Myocyte (in vitro differentiated cells): ENCODE measurements at places on chromosomes 3 and 15.

DNA sequence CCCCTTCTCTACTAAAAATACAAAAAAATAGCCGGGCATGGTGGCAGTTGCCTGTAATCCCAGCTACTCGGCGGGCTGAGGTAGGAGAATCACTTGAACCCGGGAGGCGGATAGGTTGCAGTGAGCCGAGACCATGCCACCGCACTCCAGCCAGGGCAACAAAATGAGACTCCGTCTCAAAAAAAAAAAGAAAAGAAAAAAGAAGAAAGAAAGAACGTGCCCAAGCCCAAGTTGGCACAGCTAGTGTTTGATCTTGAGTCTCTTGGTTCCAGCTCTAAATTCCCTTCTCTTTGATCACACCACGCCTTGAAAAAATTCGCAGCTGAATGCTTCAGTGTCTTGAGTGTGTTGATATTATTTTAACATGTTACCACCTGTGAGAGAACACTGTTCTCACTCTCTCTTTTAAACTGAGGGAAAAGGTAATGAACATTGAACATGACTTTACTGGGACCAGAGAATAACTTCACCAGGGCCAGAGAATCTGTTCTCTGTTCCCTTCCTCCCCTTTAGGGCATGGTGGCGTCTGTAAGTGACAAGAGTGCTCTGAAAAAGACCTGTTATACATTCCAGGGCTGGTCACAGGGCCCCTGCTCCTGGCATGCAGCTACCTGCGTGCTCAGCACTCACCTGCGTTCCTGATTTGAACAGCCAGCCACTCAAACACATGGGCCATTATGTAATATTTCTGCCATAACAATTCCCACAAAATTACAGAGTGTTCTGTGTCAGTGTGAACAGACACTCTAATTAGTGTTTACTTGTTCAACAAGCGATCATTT lies 19.0 kb downstream of the SLCO3A1 start:
- no peak for DNase-seq

- DNase-seq = peak; percentile 31
Observed at GRCh38 chr3:127987309-127987995, 64.8 kb upstream of the SEC61A1 start.

DNA sequence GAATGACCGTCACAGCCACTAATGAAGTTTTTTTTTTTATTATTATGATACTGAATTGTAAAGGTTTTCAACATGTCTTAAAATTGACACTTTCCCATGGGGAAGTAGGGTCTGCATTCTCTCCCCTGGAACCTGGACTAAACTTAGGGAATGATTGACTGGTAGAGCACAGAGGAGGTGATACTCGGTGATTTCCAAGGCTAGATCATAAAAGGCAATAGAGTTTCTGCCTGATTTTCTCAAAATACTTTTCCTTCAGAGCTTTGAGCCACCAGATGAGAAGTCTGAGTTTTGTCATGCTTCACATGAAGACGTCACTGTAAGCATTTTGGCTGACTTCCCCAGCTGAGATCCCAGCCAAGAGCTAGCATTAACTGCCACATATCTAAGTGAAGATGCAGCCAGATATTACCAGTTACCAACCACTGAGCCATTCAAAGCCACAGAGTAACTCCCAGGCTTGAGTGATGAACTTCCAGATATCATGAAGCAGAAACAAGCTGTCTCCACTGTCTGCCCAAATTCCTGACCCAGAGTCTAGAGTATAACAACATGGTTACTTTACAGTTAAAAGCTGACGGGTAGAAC lies 105.8 kb downstream of the LSAMP start:
- no peak for DNase-seq

DNA sequence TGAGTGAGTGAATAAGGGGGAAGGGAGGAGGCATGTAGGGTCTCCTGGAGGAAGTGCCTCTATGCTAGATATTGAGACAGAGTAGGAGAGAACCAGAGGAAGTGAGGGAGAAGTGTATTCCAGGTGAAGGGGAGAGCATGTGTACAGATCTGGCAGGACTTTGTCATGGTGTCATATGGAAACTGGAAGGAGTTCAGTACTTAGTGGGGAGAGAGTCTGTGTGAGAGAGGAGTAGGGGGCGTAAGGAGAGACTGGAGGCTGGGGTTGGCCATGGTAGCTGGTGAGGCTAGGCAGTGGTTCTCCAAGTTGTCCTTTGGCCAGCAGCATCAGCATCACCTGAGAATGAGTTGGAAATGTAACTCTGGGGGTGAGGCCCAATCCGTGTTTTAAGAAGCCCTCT lies 29.6 kb upstream of the EPHB1 start:
- DNase-seq = no peak

- no peak for DNase-seq
Observed at GRCh38 chr15:90458061-90458460, 70.0 kb downstream of the IQGAP1 start.

DNA sequence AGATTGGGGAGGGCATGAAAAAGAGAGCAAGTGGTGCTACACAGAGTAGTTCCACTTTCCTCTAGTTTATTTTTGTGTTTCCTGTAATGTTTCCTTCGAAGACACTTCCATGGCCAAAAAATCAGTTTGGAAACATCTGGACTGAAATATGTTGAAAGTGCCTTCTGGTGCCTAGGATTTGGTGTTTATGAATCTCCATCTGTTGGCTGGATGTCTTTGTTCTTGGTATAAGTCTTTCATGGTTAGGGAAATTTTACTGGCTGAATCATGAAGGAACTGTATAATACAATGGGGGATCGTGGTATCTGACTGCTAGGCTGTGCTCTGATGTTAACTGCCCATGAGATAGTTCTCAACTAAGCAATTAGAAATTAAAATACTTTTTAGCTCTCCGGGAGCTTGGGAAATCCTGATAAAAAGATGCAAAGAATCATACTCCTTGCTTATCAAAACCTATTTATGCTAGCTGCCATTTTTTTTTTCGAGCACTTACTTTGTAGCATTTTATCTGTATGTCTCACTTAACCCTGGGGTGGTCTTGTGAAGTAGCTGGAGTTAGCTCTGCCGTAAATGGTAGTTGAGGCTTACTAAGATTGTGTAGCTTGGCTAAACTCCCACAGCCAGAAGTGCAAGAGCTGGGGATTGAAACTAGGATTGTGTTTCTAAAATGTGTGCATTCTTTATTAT lies 21.9 kb downstream of the AKAP13 start:
- no peak for DNase-seq

DNA sequence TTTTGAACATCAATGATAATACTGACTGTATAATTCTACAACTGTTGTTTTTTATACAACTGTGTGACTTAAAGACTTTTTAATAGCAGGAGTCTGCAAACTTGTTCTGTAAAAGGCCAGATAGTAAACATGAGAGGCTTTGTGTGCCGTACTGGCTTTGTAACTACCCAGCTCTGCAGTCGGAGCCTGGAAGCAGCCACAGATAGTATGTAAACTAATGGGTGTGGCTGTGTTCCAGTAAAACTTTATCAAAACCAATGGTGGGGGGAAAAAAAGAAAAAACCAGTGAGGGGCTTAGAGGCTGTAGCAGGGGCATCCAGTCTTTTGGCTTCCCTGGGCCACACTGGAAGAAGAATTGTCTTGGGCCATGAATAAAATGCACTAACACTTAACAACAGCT lies 11.9 kb downstream of the ASB7 start:
- no peak for DNase-seq

DNA sequence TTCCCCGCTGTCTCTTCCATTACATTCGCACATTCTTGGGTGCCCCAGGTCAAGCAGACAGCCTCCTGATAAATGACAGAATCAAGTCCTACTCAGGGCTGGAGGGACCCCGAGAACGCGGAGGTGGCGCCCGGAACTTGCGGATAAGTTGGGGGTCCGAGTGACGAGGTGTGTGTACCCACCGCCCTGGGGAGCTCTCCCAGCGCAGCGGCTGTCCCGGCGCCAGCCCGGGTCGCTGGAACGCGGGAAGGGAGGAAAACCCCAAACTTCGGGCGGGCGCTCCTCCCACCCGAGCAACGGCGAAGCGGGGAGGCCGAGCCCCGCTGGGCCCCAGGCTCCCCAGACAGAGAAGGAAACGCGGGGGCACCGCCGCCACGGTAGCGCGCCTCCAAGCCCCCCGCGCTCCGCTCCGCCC lies 550 bp downstream of the CLN6 start:
- DNase-seq = no peak

GRCh38 chr15:40248006-40248783 lies 9.3 kb downstream of the PAK6 start:
- DNase-seq = no peak

GRCh38 chr3:149475451-149476060 lies 1.1 kb downstream of the TM4SF4 start:
- DNase-seq = no peak

- DNase-seq = no peak
Observed at GRCh38 chr15:64583519-64583918, 123.1 kb downstream of the ZNF609 start.

DNA sequence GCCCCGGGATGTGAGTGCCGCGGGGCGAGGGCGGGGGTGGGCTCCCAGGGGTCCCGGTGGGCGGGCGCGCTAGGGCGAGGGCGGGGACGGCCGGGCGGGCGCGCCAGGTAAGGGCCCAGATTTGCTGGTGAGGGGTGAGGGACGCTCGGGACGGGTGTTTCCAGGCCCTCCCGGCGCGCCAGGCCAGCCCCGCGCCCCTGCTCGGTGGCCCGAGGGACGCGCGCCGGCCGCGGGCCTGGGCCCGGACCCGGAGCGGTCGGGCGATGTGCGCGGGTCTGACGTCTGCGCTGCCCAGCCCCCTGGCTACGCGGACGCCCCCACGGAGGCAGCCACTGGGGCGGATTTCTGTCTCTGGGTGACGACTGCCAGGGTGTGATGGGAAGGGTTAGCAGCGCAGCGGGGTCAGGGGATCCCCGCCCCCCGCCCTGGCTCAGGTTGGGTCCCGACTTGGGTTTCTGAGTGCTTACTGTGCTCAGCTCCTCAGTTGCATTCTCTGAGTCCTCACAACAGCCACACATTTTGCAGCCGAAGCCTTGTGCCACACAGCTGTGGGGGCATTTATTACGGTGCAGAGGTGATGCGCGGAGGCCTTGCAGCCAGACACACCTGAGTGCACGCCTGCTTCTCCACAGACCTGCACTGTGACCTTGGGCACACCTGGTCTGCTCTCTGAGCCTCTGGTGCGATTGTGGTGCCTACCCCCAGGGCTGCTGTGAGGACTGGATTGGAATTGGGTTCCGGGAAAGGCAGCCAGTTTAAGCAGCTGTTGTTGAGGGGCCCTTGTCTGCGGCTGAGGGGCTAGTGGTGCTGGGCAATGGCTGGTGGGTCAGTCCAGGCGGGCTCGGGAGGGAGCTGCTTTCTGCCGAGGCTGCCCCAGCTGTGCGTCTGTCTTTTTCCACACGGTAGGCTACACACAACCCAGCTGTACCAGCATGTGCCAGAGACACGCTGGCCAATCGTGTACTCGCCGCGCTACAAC lies 523 bp downstream of the HDAC11 start:
- DNase-seq = no peak

GRCh38 chr3:102885289-102885688 lies 450.5 kb downstream of the ZPLD1 start:
- no peak for DNase-seq

DNA sequence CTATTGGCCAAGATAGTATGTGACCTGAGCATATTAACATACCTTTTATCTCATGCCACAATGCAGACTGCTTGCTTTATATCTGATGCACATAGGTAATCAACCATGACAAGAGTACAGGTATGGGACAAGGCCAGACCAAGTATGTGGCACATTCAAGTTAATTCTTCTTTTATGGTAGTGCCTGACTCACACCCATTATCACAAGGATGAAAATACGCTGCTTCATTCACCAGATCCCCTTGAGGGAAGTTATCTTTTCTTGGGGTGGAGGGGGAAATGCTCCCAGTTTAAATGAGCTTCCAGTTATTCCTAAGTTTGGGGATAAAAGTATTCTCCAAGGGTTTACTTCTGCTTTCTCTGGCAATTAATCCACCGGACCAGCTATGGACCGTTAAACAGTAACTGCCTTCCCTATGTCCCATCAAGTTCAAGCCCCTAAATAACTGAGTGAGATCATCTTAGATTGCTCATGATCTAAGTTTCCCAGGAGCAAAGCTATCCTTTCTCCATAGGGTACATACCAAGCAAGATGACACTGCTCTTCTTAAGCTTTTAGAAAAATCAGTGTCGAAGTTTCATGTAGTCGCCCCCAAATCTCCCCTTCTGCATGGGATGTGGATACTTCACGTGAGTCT lies 1.9 kb downstream of the COL8A1 start:
- DNase-seq = no peak

DNA sequence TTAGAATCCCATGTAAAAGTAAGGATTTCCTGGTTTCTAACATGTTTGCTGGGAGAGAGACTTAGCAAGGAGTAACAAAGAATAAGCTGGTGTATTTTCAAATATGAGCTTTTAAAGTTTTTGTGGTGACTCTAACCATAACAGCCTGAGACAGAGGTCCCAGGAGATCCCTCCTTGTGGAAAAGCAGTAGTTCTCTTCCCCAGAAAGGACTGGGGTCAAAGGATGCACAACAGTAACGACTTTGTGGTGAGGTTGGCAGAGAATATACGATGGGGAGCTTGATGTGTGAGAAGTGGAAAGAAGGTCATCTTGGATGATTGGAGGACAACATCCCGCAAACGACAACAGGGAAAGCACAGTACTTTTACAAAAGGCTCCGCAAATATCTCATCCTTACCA lies 38.2 kb downstream of the ABHD5 start:
- peak; percentile 36 for DNase-seq

DNA sequence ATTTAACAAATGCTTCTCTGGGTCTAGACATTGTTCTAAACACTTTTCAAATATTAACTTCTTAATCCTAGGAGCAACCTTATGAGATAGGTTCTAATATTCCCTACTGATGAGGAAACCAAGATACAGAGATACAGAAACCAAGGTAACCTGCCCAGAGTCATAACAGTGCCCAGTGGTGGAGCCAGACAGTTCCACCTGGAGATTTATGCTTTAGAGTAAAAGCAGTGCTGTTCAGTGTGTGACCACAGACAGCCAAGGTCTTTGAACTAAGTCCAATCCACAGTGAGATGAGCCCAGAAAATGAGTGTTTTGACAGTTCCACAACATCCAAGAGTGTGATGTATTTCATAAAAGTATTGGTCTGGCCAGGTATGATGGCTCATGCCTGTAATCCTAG lies 105.2 kb upstream of the UMPS start:
- no peak for DNase-seq

DNA sequence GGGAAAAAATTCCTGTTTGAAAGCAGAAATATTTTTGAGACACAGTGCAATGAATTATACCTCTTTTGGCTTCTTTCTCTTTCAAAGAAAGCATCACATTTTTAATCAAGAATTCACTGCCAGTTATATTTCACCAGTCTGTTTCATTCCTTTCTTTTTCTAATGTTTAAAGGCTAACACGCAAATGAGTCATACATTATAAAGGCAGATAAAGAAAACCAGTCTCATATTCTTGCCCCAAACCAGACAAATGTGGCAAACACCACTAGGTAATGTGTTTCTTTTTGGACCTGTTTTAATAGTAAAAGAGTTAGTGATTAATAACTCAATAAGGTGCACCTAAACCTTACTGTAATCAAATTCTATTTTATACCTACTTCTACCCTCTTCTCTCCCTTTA lies 83.8 kb downstream of the PLOD2 start:
- DNase-seq = no peak

- DNase-seq = peak; percentile 88
Observed at GRCh38 chr15:58228718-58229117, 90.5 kb downstream of the AQP9 start.

DNA sequence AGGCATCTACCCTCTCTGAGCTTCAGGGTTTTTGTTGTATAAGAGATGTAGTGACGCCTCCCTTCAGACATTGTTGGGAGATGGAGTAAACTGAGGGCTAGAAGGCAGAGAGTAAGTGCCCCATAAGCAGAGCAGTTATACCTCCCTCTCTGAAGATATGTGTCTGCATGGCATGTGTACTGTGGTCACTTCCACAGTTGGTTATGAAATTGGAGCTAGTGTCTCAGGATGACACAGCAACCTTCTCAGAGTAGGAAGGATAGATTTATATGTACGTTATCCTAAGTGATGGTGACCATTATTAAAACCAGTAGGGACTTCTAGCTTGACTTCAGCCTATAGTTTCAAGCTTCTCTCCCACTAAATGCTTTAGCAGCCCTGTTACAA lies 17.9 kb downstream of the PXK start:
- peak; percentile 64 for DNase-seq
